ENCODE measurements at places on chromosomes 7 and 10.

- no peak for DNase-seq
Observed at GRCh38 chr10:118195729-118196128, 146.4 kb downstream of the FAM204A start.

DNA sequence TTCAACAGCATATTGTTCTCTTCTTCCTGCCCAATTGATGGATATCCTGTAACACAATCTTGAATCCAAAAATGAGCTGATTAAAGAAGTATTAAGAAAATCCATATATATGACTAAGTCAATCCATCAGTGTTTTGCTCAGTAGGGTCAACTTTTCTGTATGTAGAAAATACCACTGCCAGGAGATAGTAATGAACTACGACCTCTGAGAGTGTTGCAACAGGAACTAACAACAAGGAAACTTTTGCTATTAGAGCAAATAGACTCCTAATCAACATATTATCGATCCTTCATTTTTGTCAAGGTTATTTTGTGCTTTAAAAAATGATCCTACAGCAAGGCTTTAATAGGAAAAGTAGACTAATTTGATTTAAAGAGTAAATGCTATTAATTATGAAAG is 405.3 kb upstream of the ETV1 start:
- DNase-seq: no peak

DNA sequence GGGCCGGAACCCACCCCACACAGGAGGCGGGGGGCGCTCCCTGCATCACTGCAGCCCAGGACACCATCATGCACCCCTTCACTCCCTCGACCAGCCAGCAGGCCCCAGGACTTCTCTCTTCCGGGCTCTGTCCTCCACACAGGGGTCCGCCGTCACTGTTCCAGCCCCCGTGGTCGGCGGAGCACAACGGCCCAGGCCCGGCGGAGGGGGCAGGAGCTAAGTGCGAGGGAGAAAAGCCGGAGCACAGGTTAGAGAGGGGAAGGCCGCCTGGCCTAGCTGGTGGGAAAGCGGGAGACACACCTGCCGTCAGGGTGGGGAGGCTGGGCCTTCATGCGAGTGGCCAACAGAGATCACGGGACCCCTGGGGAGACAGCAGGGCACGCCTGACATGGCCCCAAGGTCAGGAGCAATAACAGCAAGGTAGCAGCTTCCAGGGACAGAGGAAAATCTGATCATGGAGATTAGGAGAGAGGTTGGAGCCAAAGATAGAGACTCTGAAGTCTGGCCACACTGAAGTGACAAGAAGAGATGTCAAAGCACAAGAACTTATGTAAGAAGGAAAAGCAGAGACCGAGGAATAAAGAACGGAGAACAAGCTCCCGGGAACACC is 151.1 kb downstream of the MAD1L1 start:
- DNase-seq: no peak

GRCh38 chr7:152382244-152382643 is 53.6 kb downstream of the KMT2C start:
- DNase-seq: no peak

GRCh38 chr7:129642871-129643549 is 31.5 kb downstream of the NRF1 start:
- DNase-seq: peak; percentile 47

GRCh38 chr7:135942614-135943013 is 34.5 kb downstream of the MTPN start:
- no peak for DNase-seq

GRCh38 chr7:47119261-47119865 is 462.5 kb downstream of the TNS3 start:
- no peak for DNase-seq

DNA sequence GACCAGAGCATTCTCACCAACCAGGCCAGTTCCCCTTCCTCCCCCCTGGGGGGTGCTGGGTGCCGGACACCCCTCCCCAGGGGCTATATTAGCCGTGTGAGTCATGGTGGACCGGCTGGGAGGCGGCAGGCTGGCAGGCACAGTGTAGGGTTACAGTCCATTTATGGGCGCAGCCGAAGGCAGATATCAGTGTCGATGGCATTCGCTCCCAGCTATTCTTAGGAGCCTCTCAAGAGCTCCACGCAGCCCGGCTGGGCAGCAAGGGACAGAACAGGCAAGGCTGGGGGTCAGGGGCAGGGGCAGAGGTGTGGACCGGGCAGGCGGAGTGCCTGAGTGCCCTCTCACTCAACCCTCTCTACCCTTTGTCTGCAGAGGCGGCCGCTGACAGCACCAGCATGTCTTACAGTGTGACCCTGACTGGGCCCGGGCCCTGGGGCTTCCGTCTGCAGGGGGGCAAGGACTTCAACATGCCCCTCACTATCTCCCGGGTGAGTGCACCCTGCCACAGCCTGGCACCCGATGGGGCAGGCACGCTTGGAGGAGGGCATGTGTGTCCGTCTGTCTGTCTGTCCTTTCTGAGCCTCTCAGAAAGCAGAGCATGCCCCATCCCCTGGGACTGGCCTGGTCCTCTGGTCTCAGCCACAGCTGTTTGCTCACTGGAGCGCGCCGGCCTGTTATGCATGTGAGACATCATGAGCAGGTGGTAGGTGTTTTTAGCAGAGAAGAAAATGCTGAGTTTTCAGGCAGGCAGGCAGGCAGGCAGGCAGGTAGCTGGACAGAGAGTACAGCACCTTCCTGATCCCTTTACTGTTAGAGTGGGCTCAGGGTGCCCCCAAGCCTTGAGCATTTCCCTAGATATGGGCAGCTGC is at the start of gene LDB3:
Gene LDB3 (plus strand): TSS at position 215 of the 869 bp plus-strand sequence. CDS start 181 bp downstream, at position 396.
- no peak for DNase-seq

DNA sequence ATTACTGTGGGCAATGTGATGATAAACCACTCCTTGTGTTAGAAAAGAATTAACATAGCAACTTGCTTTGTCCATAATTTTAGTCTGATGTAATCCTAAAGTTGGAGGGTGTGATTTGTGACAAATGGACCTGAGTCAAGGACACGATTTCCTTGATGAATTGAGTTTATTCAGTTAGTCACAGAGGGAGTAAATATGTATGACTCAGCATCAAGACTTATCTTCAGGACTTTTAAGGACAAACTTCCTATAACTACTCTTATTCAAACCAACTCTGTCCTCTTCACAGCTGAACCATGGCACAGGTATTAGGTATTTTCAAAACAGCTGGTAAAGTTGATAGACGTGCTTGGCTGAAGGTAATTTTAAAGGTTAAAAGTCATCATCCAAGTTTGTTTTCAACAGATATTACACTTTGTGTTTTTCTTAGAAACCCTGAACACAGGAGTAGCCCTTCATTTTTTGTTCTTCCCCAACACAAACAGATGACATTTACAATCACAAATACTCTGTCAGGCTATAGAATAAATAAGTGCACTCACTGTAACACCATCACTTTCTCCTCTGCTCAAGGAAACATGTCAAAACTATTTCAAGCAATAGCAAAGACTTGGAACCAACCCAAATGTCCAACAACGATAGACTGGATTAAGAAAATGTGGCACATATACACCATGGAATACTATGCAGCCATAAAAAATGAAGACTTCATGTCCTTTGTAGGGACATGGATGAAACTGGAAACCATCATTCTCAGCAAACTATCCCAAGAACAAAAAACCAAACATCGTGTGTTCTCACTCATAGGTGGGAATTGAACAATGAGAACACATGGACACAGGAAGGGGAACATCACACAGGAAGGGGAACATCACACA is 54.5 kb downstream of the COA1 start:
- peak; percentile 48 for DNase-seq

DNA sequence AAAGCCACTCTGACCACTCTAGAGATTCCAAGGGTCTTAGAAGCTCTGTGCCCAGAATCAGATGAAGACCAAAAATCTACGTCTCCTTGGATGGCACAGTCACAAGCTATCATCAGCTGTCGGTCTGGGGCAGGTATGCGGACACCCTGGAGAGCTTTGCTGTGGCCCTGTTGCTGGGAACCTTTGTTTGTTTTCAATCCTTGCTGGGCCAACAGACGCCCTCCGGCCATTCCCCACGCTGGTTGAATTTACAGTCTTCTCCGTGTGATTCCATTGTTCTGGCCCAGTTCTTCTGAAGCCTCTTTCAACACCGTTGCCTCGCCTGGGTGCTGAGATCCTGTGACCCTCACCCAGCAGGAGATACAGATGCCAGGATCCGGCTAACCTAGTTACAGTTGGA is 149.4 kb upstream of the PFKP start:
- no peak for DNase-seq

GRCh38 chr7:28955718-28956607 is 2.2 kb downstream of the TRIL start:
- DNase-seq: no peak

- DNase-seq: no peak
Observed at GRCh38 chr7:1009747-1010146, 26.8 kb downstream of the CYP2W1 start.

GRCh38 chr7:30556840-30557239 is 37.8 kb upstream of the GARS1 start:
- DNase-seq: no peak

DNA sequence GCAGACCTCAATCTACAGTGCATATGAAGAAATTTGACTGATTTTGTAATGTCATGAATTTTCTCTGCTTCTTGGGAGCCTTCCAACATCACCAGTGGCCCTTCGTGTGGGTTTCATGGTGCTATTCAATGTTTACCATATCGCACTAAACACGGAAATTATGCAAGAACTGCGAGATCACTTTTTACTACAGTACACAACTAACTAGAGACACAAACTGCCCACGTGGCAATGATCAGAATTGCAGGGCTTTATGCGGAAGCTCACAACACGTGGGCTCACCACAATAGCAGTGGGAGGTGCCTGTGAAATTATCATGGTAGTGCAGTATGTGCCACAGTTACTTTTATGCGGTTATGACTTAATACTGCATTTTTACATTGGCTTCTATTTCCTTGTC is 449.7 kb upstream of the KLF6 start:
- no peak for DNase-seq

- no peak for DNase-seq
Observed at GRCh38 chr10:45040921-45041542, 40.3 kb downstream of the ZNF22 start.

DNA sequence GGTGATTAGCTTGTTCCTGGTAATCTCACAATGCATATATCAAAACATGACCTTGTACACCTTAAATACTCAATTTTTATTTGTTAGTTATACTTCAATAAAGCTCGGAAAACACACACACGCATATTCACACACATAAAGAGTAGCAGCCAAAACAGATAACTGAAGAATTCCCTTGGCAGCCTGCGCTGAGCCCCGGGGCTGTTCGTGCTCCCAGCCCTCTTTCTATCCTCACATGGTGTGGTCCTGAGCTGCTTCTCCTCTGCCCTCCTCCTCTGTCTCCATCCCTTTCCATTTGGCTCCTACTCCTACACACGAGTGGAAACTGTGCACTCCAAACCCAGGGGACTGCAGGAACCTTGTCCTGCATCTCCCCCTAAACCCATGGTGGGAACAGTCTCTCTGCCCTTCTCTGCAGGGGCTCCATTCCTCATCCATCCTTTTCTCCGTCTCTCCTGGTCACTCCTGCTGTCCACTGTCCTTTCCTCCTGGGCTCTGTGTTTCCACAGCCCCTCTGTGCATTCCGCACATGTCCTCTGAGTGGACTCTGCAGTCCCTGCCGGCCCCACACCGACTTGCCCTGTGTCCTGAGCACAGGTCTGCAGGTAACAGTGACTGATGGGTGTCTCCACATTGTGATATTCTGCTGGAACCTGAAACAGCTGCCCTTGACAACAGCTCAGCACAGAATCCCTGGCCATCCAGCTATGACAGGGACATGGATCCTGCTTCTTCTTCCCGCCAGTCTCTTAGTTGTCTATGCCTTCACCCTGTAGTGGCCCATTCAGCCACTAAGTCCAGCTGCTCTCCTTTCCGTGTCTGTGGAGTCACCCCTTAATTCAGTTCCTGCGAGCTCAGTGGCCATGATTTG is 216.8 kb upstream of the ZNF32 start:
- peak; percentile 17 for DNase-seq

GRCh38 chr10:117448802-117449201 is 73.6 kb upstream of the PDZD8 start:
- no peak for DNase-seq

DNA sequence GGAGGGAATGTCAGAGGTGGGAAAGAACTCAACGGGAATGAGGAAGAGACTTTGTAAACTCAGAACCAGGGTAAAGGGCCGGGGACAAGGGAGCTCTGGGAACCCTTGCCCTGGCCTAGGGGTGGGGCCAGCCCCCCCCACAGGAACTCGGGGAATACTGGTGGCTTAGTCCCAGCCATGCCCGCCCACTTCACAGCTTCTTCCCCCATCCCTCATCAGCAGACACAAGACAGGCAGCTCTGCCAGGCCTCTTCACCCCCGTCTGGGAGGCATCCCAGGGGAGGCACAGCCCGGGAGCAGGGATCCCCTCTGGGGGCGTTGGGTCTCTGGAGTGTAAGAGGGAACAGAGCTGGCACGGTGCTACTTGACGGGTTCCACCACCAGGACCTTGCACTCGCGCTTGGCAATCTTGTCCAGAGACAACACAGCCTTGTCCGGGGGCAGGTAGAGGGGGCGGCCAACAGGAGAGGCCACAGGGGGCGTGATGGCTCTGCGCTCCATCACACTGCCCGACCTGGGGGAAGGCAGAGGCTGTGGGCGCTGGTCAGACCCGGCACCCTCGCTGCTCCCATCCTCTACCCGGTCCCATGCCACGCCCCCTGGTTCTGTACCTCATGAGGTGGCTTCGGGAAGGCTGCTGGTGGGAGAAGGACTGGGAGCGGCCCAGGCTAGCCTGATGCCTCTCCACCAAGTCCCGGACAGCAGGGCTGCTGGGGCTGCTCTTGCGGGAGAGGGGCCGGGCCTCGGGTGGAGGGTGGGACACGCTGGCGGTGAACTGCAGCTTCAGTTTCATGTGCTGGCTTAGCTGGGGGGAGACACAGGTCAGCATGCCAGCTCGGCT is 3.7 kb downstream of the TRAPPC14 start:
- DNase-seq: no peak

DNA sequence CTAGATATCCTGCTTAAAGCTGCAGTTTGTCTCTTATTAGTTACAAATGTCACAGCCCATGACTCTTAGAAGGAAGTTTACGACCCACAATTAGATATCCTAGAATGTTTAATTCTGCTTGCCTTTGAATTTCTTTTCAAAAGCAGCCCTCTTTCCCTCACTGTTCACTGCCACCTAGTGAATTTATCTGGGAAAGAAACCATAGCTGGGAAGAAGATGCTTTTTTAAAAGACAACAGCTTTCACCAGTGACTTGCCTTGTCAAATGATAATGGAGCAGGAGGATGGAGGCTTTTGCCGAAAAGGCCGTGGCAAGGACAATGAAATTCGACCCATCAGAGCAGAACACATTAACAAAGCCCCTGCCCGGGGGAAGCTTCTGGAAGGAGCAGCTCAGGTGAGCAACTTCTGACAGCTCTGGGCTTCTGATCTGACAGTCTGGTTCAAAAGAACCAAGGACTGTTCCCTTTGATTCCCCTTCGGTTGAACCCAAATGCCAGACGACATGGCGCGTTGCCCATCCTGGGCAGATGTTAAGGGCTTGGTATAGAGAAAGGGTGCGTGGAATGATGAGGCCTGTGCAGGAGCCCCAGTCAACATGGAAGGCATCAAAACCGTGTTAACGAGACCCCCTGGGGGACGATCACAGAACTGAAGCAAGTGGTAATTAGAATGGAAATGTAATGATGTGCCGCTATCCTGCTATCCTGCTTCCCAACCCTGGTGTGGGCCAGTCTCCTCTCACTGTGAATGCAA is 236.8 kb downstream of the FRMD4A start:
- DNase-seq: peak; percentile 48
